ENCODE measurements at places on chromosomes 3 and 15.

DNA sequence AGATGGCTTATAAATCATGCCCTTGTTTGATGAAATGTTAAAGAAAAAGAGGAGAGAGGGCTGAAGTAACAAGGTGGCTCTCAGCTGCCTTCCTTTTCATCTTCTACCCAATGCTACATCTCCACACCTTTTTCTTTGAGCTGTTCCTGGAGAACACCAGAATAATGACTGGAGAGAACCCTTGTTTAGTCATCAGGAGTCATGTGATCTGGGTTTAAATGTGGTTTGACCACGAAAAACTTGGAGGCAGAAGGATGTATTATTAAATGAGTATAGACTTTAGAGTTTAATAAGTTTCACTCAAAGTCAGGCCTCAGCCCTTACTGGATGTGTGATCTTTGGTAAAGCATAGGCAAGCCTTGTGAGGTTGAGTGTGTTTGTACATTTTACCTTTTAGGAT is 230.3 kb upstream of the TBL1XR1 start:
- DNase-seq = no peak

DNA sequence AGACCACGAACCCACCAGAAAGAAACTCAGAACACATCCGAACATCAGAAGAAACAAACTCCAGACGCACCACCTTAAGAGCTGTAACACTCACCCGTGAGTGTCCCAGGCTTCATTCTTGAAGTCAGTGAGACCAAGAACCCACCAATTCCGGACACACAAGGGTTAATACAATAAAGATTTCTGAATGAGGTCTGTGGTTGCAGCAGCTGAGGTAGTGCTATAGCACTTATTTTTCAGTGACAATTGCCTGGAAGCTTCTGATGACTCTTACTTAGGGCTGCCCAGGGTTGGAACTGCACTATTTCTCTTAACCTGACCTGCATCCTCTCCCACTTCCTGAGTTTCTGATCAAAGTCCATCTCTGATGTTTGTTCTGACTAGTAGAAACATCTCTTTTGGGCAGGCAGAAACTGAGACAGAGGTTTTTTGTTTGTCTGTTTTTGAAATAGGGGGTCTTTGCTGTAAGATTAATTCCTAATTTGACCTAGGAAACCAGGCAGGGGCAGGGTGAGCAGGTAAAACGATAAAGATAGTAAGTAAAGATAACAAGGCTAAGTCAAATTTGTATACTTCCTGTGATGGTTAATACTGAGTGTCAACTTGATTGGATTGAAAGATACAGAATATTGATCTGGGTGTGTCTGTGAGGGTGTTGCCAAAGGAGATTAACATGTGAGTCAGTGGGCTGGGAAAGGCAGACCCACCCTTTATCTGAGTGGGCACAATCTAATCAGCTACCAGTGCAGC is 169.1 kb downstream of the GAP43 start:
- no peak for DNase-seq

DNA sequence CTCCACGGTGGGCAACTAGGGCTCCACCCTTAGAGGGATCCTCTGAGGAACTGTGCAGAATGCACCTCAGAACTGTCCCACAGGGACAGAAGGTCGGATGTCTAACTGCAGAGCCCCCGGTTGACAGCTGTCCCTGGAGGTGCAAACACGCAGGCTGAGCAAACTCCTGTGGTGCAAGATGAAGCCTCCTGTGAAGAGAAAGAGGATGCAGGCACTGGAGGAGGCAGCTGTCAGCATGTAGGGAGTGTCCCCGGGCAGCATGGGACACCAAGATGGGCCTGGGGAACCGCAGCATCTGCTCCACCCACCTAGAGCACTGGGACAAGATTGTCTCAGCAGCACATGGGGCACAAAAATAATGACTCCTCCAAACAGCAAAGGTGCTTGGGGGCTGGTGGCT is 258.9 kb downstream of the ABHD5 start:
- DNase-seq = no peak

- DNase-seq = no peak
These were observed 21.4 kb downstream of the STAG1 start for GRCh38 chr3:136730595-136731273.

GRCh38 chr3:95752199-95752598 is 1062.2 kb upstream of the EPHA6 start:
- DNase-seq = no peak

GRCh38 chr3:170111147-170111771 is 70.3 kb downstream of the PHC3 start:
- no peak for DNase-seq

- no peak for DNase-seq
These were observed 26.7 kb downstream of the AQP9 start for GRCh38 chr15:58164926-58165325.

DNA sequence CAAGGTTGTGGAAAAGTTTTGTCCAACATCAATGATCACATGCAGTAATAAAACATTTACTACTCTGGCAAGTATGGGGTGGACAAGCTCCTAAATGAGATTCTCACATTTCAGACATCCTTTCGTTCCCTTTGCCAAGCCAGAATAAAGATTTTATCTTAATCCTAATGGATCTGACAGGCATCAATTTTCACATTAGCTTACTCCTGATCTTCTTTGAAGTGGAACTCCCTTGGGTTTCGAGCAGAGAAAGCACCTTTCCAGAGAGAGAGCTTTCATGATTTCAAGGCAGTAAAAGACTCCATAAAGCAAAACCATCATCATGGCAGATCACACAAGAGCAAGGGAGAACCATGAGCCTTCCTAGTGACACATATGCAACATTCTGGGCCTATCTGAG is 27.3 kb upstream of the EID1 start:
- no peak for DNase-seq

DNA sequence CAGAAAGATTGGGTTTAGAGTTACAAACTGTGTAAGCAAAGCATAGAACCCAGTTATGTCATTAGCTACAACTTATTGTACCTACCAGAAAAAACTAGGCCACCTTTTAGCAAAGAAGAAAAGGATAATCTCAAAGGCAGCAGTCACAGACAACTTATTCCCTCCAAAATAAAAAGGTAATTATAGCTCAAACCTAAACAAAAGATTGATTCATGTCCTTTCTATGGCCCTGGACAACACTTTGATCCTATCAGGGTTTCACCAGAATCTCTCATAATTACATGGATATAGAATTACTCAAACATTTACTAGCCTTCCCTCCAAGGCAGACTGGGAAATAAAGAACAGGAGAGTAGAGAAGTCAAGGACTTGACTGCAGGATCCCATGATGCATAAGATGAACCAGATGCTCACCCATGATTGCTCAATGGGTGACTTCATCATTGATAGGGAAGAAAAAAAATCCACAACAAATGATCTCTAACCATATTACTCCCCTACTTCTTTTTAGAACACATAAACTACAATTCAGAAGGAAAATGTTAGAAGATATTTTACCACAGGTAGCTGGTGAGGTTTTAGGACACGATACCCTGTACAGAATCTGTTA is 17.4 kb downstream of the DET1 start:
- DNase-seq = no peak

- DNase-seq = no peak
These were observed 98.1 kb downstream of the DNAJB8 start for GRCh38 chr3:128368626-128369025.

GRCh38 chr15:47991357-47991756 is 129.4 kb upstream of the SLC24A5 start:
- no peak for DNase-seq

GRCh38 chr15:59165726-59166125 is 40.9 kb upstream of the LDHAL6B start:
- DNase-seq = no peak

DNA sequence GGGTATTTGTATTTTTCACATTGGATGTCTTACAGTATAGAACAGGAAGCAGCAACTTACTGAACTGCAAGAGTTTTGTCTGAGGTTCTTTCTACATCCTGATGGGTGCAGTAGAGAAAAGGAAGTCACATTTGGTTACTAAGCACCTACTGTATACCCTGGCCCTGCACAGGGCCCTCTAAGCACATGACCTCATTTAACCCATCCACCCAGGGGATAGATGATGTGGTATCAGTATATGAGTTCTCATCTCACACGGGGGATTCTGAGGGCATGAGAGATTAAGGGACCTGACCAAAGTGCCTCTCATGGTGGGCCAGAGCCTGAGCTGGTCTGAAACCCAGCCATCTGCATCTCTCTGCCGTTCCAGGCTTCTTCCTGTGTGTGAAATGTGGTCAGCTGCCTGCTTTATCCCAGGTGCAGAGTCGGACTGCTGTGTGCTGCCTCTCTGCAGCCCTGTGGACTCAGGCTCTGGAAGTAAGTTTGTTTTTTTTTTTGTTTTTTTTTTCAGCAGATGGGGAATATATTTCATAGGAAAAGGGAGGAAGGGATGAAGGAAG is 17.9 kb downstream of the SLC6A11 start:
- no peak for DNase-seq

DNA sequence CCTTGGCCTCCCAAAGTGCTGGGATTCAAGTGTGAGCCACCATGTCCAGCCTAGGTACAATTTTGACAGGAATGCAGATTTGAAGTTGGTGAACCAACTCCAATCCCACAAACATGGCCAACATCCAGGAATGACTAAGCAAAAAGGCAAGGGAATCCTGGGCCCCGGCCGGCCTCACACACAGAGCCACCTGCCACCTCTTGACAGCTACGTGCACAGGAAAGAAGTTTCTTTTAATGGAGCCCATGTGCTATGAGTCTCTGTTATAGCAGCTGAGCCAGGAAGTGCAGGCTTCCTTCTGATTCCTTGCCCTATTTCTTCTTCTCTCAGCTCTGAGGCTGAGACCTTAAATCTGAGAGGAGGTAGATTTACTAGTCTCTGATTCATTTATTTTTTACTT is 8.8 kb downstream of the TMEM40 start:
- DNase-seq = no peak

GRCh38 chr3:144114767-144115166 is 143.1 kb downstream of the DIPK2A start:
- no peak for DNase-seq

- no peak for DNase-seq
These were observed 30.4 kb downstream of the GOLGA6L2 start for GRCh38 chr15:23416349-23417276.

GRCh38 chr3:53806182-53807116 is 39.8 kb downstream of the CHDH start:
- no peak for DNase-seq

DNA sequence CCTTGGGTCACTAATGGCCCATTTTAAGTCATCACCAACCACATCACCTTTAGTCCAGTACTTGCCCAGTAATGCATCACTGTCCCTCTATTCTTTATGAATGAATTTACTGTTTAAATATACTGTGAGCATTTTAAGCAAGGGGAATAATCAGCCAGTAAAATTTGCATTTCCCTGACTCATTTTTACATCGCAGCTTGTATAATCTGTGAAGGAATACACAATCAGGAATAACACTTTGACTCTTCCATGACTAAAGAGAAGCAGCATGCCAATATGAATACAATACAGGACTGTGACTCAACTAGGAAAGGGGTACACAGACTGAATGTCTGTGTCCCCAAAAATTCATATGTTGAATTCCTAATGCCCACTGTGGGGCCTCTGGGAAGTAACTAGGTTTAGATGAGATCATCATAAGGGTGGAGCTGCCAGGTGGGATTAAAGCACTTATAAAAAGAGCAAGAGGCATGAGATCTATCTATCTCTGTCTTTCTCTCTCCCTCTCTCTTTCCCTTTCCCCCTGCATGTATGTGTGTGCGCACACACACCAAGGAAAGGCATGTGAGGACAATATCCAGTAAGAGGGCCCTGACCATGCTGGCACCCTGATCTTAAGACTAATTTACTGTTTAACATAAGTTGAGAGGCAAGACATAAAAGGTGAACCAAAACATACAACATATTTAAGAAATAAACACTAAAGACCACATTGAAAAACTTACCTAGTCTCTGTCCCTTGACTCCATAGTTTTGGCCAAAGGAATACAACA is 12.1 kb downstream of the B4GALT4 start:
- no peak for DNase-seq

DNA sequence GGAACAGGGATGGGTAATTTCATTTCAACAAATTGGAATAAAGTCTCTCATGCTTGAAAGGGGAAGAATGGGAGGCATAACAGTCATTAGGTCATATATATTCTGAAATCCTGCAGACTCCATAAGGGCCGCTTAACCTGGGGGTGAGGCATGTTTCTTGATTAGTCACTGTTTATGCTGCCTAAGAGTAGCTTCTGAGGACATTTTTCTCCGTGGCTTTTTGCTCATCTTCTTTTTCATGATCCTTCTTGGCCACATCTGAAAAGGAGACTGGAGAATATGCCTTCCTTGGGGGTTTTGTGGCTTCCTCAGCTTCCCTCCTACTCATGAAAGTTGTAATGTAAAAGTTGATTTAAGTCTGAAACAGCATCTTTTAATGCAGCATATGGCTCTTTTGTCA is 20.0 kb upstream of the CFAP20DC start:
- no peak for DNase-seq

DNA sequence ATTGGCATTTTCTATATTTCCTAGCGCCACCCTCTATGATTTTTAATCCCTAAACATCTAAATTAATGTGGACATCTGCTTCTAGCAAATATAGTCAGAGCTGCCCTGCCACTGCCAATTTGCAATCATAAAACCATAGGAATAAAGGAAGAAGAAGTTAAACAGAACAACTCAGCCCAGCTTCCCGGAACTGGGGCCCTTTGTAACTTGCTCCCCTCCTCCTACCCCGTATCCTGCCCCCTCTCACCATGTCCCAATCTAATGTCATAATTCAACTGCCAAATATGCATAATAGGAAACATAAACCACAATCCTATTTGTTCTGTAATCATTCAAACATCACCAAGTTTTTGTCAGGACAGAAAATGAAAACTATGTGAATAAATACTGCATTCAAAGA is 74.4 kb upstream of the ACP3 start:
- no peak for DNase-seq

DNA sequence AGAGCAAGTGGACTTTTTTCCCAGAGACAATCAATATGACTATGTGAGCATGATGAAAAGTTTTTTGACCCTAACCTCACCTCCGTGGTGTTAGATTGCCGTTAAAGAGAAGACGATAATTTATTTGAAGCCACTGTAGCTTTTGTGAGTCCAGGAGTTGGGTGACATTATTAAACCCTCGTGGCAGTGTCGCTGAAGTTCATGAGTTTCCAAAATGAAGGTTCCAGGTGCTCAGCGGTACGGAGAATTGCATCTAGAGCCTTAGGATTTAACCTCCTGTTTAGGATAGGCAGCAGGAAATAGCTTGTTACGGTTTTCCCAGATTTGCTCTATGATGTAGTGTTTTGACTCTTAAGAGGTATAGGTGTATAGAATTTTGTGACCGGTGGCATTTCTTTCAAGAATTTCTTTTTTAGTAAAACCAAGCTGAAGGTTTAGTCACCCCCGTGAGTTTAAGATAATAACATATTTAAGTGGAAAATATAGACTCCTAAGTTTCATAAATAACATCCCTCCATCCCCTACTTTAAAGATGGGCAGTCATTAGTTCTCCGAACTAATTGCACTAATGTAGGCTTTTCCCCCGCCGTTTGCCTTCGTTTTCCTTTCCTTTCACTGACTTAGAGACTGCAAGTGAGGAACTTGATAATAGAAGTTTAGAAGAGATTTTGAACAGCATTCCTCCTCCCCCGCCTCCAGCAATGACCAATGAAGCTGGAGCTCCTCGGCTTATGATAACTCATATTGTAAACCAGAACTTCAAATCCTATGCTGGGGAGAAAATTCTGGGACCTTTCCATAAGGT is 2.0 kb downstream of the SMC4 start:
- DNase-seq = no peak
